ENCODE measurements at places on chromosomes 16 and 17.

DNA sequence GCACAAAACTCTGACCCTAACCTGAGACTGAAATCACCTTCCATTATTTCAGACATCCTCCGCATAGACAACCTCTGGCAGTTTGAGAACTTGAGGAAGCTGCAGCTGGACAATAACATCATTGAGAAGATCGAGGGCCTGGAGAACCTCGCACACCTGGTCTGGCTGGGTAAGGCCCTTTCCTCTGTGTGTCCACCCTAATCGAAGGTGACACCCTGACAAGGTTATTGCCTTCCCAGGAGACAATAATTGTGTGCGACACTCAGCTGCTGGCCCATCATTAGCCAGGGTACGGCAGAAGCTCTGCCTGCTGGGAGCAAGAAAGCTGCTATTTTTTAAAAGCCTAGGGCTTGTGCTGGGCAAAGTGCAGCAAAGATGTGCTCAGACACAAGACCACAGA is 11.1 kb downstream of the DRC3 start:
- DNase-seq = no peak

DNA sequence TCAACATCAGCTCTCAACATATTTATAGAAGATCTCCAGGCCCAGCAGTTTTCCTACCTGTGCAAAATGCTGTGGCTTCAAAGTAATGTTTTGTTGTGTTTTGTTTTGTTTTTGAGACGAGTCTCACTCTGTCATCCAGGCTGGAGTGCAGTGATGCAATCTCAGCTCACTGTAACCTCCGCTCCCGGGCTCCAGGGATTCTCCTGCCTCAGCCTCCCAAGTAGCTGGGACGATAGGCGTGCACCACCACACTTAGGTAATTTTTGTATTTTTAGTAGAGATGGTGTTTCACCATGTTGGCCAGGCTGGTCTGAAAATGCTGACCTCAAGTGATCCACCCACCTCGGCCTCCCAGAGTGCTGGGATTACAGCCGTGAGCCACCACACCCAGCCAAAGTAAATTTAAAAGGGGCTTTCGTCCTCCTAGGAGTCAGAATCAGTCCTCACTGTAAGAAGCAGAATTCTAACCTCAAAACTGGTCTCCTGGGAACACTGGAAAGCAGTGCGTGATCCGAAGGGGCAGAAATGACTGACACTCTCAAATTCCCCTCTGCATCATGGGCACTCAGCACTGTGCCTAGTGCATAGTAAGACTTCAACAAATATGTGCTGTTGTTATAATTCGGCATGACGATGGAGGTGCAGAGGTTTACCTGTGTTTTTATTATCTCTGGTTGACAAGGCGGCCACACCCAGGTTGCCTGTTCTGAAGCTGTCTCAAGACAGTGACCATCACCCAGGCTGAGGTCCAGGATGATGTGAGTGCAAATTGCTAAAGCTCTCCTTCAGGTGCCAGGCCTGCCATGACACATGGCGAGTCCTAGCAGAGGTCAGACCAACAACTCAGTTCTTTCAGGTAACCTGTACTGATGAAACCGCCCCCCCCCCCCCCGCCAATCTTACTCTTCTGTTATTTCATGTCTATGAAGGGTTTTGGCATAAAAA is 59.8 kb downstream of the ADCY9 start:
- no peak for DNase-seq

DNA sequence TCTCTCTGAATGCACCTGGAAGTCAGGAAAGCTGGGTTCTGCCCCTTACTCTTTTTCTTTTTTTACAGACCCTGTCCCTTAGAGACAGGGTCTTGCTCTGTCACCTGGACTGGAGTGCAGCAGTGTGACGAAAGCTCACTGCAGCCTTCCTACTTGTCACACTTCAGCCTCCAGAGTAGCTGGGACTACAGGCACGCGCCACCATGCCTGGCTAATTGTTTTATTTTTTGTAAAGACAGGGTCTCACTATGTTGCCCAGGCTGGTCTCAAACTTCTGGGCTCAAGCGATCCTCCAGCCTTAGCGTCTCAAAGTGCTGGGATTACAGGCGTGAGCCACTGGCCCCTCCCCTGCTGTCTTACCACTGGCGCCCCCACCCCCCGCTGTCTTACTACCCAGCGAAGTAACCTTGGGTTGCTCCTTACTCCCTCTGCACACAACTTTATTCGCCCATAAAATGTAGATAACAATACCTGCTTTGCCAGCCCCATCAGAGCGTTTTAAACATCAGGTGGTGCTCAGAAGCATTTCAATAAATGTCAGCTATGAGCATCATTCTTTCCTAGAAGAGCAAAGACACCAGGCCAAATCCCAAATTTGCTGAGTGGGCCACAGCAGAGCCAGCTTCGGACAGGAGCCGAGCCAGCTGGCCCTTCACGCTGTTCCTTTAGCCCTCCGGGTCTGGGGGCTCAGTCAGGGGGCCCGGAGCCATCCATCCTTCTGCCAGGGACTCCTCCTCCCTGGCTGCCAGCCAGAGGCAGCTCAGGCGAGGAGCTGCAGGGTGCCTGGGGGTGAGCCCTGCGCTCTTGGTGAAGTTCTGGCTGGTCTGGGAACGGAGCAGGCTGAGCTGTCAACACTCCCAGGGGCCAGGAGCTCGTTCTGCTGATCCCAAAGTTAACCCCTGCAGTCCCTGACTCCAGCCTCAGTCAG is 24.4 kb downstream of the SRL start:
- no peak for DNase-seq

DNA sequence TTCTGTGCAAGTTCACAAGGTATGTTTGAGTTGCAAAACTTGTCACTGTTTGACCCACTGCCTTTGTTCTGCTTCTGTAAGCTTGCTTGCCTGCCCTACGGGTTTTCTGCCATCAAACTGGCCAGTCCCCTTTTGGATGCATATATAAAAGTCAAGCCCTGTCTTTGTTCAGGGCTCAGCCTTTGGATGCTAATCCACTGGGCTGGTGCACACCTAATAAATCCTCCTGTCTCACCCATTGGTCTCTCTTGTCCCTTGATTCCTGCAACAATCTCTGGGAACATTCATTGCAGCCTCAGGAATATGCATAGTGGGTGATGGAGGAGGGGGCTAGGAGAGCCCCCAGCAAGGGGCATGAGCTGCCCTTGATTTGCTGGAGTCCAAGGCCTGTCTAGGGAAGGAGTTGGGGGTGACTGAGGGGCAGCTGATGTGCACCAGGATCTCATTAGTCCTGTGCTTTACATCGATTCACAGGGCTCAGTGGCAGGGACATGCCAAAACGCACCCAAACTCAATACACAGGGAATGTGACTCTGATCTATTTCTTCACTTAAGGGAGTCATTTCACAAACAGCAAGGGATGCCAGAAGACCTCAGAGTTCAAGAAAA is 225.4 kb upstream of the NLRP1 start:
- DNase-seq = no peak

DNA sequence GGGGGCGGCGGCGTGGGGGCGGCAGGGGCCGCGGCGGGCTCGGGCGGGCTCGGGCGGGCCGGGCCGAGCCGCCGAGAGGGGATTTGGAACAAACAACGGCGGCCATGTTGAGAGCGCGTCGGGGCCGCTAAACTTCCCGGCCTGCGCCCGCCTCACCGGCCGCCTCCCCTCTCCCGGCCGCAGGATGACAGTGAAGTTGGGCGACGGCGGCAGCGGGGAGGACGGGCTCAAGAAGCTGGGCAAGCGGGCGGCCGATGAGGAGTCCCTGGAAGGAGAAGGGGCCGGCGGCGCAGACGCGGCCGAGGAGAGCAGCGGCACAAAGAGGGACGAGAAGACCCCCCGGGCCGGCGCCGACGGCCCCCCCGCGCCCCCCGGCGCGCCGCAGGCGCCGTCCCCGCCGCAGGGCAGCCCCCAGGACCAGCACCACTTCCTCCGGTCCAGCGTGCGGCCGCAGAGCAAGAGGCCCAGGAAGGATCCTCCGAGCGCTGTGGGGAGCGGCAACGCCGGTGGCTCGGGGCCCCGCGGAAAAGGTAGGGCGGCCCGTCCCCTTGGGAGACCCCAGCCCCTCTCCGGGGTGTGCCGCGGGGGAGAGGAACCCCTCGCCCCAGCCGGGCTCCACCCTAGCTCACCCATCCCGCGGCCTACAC is 2.4 kb downstream of the CRAMP1 start:
- no peak for DNase-seq

DNA sequence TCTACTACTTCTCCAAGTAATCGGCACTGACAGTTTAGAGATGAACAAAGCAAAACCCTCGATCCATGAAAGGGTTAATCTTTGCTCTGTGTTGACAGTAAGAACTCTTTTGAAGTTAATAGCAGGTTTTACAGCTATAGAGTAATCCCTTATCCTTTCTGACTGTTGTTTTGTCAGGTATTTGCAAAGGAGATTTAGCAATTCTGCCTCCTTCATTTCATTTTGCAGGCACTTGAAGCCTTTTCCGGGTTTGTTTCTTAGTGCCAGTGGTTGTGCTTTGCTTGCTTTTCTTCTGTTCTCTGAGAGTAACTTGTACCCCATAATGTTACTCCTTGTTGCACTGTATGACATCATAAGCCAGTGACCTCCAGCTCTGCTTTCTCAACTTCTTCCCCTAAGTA is 64.5 kb downstream of the TANGO6 start:
- DNase-seq = no peak
